Neuronal stem cell (in vitro differentiated cells): ENCODE measurements at places on chromosomes 3 and 15.

- DNase-seq = no peak
Observed at GRCh38 chr3:116129187-116129946, 315.9 kb downstream of the LSAMP start.

- DNase-seq = no peak
Observed at GRCh38 chr3:53196575-53197407, 35.8 kb downstream of the PRKCD start.

DNA sequence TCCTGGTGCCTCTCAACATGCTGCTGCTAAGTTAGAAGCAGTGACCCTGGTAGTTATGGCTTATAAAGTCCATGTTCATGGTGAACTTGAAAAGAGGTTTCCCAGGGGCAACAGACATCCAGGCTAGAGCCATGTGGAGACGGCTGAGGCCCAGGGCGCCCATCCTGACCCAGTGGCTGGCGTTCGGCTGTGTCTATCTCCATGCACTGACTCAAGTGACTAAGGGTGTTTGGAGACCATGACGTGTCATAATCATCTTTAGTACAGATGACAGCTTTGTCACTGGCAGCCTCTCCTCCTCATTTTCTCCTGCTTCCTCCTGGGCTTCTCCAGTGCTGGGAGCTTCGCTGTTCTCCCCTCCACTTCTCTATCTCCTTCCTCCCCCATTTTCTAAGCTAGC lies 287.4 kb upstream of the LYSMD4 start:
- no peak for DNase-seq

GRCh38 chr3:27089645-27090044 lies 279.5 kb downstream of the NEK10 start:
- DNase-seq = no peak

DNA sequence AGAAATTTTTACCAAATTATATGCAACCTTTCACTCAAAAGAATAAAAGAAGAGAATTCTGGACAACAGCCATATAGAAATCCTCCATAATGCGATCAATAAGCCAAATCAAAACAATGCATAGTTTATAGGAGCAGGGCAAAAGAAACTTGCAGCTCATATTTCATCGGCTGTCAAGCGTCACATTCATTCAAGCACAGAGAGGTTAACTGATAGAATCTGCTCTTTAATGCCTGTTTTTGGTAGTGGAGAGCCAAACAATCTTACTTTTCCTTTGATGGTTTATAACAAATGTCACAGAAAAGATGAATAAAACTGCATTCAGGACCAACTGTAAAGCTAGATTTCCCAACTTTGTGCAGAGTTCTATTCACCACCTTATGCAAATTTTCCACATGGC lies 35.4 kb downstream of the PRTG start:
- DNase-seq = no peak

DNA sequence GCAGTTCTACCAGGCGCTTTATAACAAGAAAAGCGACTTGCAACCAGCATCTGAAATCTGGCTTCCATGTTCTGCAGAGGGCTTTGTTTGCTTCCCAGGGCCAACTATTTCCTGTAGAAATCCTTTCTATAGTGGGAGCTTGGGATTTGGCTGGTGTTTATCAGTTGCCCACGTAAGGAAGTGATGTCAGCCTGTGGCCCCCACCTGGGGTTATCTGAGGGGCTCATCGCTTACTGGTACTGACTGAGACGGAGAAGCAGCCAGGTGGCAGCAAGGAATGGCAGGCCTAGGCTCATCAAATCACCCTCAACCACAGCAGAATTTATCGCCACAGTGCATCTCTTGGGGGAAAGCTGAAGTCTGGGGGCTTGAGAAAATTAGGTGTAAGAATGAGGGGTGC lies 14.6 kb upstream of the CCR9 start:
- DNase-seq = no peak

GRCh38 chr15:99502182-99502581 lies 63.6 kb upstream of the MEF2A start:
- DNase-seq = no peak

GRCh38 chr3:51933471-51934138 lies 8.1 kb downstream of the RRP9 start:
- DNase-seq = no peak
